LHCN-M2 (cell line): ENCODE measurements at places on chromosomes 4 and X. TPM values are rescaled to one million over a fixed set of nuclear protein-coding genes. Genes with fewer than 3 reads are reported as not detected.

ODAPH gene
- total RNA-seq: not detected in 2 replicates

TMSB4X gene
- 5,577 and 7,816 TPM in 2 replicates for total RNA-seq

MTNR1A gene
- total RNA-seq: not detected in 2 replicates

SLITRK4 gene
- total RNA-seq: 3.0 and 5.6 TPM in 2 replicates

PWWP3B gene
- 12.2 and 16.7 TPM in 2 replicates for total RNA-seq

NDST3 gene
- total RNA-seq: not detected in 2 replicates

NCAPG gene
- total RNA-seq: 83.7 and 84.6 TPM in 2 replicates
